Mucosa of descending colon (tissue), 3 donors: ENCODE measurements at places on chromosomes 16 and 17. TPM values are rescaled to one million over a fixed set of nuclear protein-coding genes. Genes with fewer than 3 reads are reported as not detected.

The PNMT gene
- total RNA-seq, result 1.5 TPM

GRCh38 chr17:4407216-4407615 lies 26.5 kb upstream of the SPNS3 start:
- no peak for DNase-seq

DNA sequence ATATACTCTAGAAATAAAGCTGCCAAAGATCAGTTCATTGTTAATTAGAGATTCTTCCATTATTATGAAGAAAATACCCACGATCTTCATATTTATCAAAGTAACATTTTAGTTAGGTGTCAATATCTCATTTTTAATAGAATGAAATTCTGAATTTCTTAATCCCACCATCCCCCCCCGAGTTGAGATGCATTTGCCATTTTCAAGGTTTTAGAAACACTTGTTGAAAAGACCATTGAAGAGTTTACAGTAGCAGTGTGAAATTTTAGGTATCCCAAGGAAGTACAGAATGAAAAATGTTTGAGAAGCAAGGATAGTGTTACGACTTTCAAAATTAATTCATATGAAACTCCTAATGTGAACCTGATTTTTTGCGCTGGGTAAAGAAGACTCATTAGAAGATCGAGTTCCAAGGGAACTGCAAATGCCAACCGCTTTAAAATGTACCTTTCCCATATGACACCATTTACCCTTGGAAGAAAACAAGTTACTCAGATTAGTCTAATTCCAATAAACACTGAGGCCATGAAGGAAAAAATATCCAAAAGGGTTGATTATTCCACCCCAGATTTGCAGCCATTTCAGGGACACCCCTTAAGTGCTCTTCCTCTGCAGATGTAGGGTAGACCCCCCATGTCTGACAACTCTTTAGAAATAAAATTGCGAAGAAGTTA lies 731 bp downstream of the IKZF3 start:
- no peak for DNase-seq

GRCh38 chr16:66961914-66962313 lies 848 bp downstream of the CES3 start:
- peak; percentile 90 for DNase-seq

GRCh38 chr16:59878479-59878878 lies 1144.4 kb upstream of the GOT2 start:
- no peak for DNase-seq

DNA sequence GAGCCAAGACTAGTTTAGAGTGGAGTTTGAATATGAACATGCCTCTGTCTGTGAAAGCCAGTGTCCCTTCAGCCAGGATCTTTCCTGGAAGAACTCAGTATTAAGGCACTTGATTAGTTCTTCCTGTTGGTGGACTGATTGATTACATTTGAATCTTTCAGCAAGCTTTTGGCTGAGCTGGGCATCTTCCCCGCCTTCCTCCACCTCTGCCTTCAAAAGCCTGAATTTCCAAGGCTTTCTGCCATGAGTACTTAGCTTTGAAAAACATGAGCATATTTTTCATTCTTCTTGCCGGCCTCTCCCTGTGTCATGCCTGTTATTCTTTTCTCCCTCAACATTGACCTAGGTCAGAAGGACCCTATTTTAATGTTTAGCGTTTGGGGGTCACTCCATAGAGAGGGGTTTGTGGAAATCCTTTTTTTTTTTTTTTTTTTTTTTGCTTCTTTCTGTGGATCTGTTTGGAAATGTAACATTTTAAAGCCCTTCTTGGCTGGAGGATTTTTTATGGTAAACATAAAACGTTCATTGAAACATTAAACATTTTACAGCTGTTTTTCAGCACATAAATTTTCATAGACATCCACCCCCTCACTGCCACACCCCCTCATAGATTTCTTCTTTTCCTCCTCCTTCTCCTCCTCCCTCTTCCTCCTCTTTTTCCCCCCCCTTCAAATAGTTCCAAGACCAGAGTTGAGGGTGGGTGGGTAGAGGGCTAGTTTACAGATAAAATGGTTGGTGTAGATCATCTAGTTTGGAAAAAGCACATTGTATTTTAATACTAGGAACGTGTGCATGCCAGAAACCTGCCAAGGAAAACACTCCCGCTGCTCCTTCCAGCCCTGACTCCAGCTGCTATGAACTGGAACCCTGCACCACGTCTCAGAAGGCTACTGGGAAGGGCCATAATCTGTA lies 645.9 kb downstream of the WWOX start:
- no peak for DNase-seq

The ZFP3 gene
- 8.0 TPM for total RNA-seq

GRCh38 chr17:11363565-11364117 lies 122.6 kb downstream of the SHISA6 start:
- DNase-seq, result no peak

The UMOD gene
- not detected for total RNA-seq

The SLC16A11 gene
- 0.55 TPM for total RNA-seq

The CD300A gene
- 3.7 TPM for total RNA-seq

- no peak for DNase-seq
These were observed 65.4 kb upstream of the ZFHX3 start for GRCh38 chr16:73113336-73113735.

DNA sequence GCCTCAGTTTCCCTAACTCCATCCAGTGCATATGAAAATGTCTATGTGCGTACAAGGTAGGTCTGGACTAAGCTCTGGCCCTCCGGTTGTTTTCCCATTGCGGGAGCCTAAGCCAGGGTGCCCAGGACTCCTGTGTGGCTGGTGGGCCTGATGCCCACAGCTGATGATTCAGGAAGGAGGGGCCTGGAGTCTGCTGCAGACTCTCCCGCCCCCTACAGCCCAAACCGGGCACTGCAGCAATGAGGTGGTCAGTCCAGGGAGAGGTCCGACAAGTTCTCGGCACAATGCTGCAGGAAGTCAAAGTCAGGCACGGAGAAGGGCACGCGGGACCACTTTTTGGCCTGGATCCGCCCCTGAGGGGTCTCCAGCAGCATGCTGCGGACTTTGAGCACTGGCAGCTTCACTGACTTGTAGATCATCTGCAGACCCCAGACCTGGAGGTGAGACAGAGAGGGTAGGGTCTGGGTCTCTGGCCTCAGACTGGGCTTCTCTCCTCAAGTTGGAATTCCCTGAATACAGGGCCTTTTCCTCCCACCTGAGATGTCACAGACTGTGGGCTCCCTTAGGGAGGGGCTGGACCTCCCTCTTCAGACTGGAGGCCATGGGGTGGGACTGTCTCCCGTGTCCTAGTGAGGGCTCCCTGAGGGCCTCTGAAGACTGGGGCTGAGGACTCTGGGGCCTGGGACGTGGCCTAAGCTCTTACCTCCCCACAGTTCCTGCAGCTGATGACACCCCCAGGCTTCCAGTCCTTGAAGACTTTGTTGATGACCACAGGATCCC lies 3.4 kb upstream of the ZNF385C start:
- peak; percentile 87 for DNase-seq

GRCh38 chr17:2814481-2815341 lies 18.5 kb downstream of the RAP1GAP2 start:
- peak; percentile 87 for DNase-seq

DNA sequence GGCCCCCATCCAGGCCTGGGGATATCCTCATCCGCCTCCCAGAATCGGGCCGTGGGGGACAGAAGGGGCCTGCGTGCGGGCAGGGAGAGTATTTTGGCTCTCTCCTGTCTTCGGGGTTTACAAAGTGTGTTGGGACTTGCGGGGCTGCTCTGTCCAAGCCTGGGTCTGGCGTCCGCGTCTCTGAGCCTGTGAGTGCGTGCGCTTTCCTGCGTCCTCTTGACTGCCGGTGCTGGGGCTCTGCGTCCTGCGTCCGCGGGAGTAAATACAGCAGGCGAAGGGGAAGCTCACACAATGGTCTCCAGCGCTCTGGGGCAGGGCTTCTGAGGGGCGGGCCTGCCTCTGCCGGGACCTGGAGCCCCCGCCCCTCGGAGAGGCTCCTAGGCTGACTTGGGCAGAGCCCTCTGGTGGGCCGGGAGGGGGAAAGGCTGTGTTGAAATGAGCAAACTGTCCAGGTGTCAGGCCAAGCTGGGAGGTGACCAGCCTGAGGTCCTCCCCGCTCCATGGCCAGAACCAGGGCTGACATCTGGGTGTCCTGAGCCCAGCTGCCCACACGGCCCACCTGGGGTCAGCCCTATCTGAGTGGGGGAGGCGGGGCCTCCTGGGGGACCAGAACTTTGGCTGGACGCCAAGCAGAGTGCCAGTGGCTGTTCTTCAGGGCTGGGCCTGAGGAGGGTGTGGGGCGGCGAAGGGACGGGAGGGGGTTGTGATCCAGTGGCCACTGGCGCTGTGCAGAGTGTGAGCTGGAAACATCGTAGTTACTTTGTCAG lies 233.6 kb downstream of the SEC14L1 start:
- peak; percentile 71 for DNase-seq

- no peak for DNase-seq
These were observed 29.9 kb downstream of the MIS12 start for GRCh38 chr17:5516060-5516792.

The ARHGDIA gene
- 442 TPM for total RNA-seq

The KAT8 gene
- 61.1 TPM for total RNA-seq

The KRT32 gene
- total RNA-seq, result not detected

GRCh38 chr17:28548417-28549130 lies 3.9 kb downstream of the UNC119 start:
- no peak for DNase-seq

DNA sequence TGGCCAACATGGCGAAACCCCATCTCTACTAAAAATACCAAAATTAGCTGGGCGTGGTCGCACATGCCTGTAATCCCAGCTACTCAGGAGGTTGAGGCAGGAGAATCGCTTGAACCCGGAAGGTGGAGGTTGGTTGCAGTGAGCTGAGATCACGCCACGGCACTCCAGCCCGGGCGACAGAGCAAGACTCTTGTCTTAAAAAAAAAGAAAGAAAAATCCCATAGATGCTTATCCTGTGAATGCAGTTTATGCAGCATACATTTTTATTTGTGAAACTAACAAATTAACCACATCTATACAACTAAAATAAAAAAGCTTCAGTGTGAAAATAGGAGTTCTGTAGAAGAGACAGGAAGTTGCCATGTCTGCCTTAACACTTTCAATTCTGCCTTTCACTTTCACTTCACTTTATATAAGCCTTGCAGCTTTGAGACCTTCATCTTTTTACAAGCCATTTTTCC lies 7.1 kb downstream of the IGSF6 start:
- no peak for DNase-seq

The SLC47A1 gene
- total RNA-seq, result 2.9 TPM

The PHF23 gene
- total RNA-seq, result 49.8 TPM

GRCh38 chr17:7709031-7709430 lies 4.0 kb downstream of the EFNB3 start:
- no peak for DNase-seq

- no peak for DNase-seq
These were observed 3.7 kb downstream of the TEPSIN start for GRCh38 chr17:81234940-81235821.

- no peak for DNase-seq
These were observed 34.3 kb upstream of the PRSS54 start for GRCh38 chr16:58329135-58329534.

- DNase-seq, result peak; percentile 56
These were observed 637 bp downstream of the PLCG2 start for GRCh38 chr16:81779536-81780320.

- no peak for DNase-seq
These were observed 74.3 kb upstream of the MRTFB start for GRCh38 chr16:13996778-13997288.

DNA sequence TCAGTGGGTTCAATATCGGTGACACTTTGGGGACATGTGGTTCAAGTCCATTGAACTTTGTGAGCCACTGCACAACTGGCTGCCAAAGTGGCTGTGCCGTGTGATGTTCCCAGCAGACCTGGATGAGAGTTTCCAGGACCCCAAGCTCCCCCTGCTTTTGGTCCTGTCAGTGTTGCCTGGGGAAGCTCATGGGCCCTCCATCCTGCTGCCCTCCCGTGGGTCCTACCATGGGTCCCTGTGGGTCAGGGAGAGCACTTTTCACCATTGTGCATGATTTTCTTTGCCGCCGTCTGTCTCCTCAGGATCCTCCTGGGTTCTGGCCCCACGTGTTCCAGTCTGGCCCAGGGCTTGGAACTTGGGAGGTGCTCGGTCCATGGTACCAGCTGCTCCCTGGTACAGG lies 38.1 kb downstream of the LGALS9 start:
- DNase-seq, result no peak

DNA sequence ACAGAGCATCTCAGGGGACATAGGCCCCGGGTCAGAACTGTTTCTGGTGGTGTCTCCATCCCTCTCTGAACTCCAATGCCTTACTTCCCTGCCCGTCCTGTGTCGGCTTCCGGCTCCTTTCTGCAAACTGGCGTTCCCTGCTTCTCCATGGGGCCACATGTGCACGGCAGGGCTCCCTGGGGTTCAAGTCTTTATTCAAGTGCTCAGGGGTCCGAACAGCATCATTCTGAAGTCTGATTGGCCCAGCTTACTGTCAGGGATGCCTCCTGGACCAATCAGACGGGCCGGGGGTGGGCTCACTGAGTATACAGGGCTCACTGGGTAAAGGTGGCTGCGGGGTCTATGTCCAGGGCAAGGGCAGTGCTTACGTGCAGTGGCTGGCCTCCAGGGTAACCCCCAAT lies 17.1 kb downstream of the C16orf82 start:
- DNase-seq, result no peak

The TBC1D3H gene
- total RNA-seq, result not detected

The SECTM1 gene
- 127 TPM for total RNA-seq

DNA sequence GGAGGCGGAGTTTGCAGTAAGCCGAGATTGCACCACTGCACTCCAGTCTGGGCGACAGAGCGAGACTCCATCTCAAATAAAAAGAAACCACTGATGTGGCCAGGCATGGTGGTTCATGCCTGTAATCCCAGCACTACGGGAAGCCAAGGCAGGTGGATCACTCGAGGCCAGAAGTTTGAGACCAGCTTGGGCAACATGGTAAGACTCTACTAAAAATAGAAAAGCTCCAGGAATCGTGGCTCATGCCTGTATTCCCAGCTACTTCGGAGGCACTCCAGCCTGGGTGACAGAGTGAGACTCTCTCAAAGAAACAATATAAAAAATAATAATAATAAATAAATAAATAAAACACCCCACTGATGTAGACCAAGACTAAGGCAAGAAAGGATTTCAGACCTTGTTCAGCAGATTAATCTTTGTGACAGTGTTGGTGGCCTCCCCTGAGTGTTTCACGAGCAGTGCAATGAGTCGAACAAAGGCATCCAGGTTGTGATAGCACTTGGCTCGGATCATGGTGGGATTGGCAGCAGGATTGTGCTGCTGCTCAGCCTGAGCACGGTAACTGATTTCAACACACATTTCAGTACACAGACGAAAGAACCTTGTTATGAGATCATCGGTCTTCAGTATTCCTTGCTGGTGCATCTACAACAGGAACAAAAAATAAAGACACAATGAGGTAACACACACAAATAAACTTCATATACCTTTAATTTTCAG lies 18.6 kb downstream of the SETD6 start:
- no peak for DNase-seq

DNA sequence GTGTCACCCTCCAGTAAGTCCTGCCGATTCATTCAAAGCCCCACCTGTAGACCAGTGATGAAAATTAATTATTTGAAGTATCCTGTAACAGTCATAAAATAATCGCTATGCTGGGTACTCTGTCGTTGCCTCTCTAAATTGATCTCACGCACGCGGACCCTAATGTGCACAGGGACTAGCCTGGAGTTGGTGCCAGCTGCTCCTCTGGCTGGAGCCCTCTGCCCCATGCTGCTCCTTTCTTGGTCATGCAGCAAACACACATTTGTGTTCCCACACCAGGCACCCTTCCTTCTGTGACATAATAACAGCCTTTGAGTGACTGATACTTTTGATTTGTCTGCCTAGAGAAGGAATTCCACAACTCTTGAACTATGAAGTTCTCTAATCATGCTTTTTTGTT lies 16.0 kb downstream of the RAB11FIP3 start:
- no peak for DNase-seq
